ENCODE measurements at places on chromosomes 6 and 20.

GRCh38 chr6:108580646-108581045 is 19.9 kb downstream of the FOXO3 start:
- no peak for DNase-seq

GRCh38 chr20:15515691-15516090 is 1057.6 kb downstream of the KIF16B start:
- DNase-seq, result no peak

DNA sequence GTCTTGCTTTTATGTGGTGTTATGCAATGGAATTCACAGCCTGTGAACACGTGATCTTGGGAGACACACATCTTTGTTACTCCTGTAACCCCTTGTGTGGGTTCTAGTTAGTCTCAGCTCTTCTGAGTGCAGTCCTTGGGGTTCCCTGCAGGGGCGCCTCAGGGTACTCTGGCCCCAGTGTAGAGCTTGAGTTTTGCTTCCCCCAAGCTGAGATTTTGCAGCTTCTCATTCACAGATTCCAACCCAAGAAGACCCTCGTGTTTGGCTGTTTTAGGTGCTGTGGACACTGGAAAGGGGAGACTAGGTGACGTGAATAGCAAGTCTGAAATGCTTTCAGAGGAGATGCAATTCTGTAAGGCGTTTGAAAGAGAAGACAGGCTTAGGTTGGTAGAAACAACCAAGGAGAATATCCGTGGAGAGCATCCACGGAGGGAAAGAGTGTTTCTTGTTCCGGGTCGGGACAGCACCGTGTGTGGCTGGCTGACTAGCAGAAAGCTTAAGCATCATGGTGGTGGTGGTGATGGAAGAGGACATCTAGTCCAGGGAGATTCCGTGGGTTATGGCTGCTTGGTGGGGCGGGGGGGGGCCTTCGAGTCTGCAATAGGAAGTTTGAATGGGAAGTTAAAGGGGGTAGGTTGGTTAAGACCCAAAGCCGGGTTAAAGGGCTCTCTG is 30.1 kb downstream of the DUSP22 start:
- no peak for DNase-seq

DNA sequence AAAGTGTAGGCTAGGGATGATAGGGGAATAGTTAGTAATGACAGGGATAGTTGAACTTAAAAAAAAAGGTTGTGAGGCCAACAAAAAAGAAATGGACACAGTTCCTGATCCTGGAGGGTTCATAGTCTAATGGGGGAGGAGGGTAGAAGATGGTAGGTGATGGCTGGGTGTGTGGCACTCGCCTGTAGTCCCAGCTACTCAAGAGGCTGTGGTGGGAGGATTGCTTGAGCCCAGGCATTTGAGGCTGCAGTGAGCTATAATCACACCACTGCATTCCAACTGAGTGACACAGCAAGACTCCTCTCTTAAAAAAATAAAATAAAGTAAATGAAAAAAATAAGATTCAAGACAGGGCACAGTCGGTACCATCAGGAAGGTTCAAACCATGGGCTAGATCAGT is 2.4 kb upstream of the MICB start:
- DNase-seq, result no peak

DNA sequence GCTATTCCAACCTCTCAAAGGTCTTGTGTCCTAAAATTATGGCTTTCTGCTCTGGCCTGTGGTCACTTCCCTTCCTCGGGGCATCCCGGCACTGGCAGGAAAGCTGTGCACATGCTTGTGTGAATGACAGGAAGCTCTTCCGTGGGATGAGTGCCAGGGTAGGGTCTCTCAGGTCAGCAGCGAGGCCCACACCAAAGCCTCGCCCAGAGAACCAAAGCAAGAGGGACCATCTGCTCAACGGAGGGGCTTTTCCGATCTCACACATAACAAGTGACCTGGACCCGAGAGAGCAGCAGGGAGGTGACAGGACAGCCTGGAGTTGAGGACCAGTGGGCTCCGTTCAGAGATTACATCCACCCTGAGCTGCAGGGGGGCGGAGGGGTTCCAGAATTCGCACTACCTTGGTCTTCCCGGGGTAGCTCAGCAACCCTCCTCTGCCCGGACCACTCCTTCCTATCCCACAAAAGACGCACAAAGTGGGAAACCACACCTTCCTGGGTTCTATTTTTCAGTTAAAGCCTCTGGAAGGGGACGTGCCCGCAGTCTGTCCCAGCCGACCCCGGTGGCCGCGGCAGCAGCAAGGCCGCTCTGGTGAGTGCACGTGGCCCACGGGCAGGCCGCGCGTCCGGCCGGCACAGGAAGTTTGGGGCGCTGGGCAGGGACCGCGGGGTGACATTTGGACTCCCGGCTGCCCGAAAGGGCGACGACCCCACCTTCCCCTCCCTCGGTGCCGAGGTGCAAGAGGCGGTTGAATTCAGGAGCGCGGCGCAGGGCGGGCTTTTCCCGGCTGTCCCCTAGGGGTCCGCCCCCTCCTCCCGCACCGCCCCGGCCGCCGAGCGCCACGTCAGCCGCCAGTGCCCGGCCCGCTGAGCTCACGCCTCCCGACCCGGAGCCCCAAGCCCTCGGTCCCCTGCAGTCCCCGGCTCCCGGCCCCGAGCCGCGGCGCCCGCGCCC is 988 bp downstream of the TXNDC5 start:
- no peak for DNase-seq

- no peak for DNase-seq
Measured at GRCh38 chr20:46820682-46821081, 74.0 kb upstream of the EYA2 start.

- no peak for DNase-seq
Measured at GRCh38 chr6:153958860-153959259, 80.2 kb upstream of the OPRM1 start.

GRCh38 chr6:159973951-159974350 is 5.1 kb downstream of the IGF2R start:
- no peak for DNase-seq

DNA sequence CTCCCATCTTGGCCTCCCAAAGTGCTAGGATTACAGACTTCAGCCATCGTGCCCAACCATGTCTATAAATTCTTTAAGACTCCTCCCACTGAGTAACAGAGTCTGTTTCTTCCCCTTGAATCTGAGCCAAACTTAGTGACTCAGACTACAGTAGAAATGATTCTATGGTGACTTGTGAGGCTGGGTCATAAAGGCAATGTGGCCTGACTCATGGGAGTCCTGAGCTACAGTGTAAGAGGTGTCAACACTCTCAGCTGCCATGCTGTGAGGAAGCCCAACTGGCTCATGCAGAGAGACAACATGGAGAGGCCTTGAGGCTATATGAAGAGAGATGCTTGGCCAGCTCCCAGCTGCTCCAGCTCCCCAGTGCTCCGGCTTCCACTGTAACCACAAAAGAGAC is 5.2 kb upstream of the NRSN2 start:
- no peak for DNase-seq

DNA sequence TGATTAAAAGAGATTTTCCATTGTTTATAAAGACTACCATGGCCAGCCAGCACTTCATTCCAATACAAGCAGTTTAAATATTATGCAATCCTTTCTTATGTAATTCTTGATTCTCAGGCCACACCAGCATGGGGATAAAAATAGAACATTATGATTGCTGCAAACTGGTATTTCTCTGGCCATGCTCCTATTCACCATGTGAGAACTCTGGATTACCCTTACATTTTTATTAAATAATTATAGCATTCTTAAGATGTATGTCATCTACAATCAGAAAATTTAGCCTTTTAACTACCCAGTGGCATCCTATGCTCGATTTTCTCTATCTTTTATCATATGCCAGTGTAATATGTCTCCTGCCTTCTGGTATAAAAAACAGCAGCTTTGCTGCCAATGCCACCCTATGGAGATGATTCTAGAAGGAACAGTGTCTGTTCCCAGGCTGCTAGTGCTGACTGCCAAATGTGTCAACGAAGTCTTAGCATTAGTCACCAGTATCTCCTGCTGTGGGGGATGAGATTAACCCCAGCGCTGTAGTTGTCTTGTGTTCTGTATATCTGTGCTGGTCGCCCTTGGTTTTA is 501.4 kb downstream of the BCKDHB start:
- DNase-seq, result no peak

DNA sequence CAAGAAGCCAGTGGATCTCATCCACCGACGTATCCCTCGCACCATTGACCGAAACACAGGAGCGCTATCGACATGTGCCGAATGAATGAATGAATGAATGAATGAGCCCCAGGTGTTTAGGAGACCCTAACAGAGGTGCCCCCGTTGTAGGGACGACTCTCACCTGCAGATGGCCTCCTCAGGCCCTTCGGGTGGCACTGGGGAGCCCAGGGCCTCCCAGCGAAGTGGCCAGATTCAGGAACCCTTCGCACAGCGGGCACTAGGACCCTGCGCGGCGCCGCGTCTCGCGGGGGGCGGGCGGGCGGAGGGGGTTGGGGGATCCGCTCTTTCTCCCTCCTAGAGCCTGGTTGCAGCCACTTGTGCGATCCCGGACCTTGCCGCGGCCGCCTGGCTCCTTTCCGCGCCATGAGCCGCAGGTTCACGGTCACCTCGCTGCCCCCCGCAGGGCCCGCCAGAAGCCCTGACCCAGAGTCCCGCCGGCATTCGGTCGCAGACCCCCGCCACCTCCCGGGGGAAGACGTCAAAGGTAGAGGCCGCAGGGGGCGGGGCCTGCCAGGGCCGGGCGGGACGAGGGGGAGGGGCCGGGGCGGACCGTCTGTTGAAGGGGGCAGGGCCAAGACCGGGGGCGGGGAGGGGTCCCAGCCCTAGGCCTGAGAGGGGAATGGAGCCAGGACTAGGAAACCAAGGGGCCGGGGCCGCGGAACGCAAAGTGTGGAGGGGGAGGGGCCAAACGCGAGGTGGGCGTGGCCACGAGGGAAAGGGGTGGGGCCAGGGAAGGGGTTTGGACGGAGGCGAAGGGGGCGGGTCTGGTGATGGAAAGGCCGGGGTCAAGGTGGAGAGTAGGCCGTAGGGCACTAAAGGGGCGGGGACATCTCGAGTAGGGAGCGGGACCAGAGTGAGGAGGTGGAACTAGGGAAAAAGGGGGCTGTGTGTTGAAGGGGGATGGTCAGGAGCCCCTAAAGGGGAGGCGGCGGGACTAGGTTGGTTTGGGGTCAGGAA is 7.4 kb upstream of the SLC12A5 start:
- peak; percentile 89 for DNase-seq

DNA sequence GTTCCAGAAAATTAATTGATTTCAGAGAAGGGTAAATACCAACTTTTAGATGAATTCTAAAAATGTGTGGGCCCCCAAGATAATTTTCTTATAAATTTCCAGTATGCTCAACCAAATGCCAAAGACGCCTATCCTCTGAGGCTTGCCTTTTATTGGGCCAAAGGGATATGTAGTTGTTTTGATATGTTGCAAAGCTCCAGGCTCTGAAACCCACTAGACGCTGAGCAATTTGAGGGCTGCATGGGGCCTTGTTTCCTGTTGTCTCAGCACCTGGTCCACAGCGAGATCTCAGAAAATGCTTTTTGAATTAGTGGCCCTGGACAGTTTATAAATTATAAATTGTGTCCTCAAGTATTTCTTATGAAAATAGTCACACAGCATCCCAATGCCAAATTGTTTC is 397.2 kb downstream of the SAMD5 start:
- DNase-seq, result no peak

DNA sequence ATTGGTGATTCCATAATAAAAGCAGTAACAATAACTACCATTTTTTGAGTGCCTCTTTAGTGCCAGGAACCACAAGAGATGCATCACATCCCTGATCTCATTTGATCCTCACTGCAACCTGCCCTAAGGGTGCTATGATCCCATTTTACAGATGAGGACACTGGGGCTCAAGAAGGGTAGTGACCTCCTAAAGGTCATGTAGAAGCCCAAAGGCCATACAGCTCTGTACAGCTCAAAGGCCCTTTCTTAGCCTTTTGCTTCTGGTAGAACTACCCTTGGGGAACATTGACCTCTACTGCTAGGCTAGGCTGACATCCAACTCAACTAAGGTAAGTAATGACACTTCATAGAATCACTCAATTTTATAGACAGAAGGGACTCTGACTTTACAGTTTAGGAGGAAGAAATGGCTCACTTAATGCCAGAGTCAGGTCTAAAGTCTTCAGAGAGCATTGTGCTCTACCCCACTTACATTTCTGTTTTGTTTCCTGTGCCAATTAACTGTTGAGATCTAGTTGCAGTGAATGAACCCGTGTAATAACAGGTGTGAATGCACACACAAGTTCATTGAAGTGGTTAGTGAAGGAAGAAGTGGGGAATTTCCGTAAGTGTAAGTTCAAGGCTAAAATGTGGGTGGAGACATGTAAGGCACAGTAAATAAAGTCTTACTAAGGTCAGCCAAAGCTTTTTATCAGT is 10.7 kb downstream of the SLC9A8 start:
- DNase-seq, result no peak

- DNase-seq, result no peak
Measured at GRCh38 chr6:51273228-51273961, 454.7 kb downstream of the TFAP2B start.

DNA sequence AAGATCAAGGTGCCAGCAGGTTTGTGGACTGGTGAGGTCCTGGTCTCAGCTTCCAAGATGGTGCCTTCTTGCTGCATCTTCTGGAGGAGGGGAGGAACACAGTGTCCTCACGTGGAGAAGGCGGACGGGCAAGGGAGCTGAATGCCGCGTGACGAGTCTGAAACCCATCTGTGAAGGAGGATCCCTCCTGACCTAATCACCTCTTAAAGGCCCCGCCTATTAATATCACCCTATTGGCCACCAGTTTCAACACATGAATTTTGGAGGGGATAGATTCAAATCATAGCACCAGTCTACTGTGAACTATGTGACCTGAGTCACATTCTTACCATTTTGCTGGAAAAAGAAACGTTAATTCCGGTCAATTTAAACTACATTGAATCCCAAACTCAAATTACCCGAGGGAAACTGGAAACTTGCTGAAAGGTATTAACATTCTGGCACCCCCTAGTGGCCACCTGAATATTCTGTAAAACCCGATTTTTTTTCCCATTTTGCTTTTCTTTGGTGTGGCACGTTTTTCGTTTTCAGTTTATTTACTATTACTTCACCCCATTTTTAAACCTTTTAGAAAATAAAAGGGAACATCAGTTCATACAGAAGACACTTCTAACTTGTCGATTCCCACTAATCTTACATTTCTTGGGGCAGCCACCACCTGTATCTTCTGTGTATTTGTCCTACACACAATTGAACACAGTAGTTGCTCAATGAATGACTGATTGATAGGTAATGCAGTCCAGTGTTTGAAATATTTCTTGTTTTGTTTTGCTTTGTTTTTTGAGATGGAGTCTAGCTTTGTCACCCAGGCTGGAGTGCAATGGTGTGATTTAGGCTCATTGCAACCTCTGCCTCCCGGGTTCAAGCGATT is 17.9 kb upstream of the CCDC170 start:
- peak; percentile 52 for DNase-seq

DNA sequence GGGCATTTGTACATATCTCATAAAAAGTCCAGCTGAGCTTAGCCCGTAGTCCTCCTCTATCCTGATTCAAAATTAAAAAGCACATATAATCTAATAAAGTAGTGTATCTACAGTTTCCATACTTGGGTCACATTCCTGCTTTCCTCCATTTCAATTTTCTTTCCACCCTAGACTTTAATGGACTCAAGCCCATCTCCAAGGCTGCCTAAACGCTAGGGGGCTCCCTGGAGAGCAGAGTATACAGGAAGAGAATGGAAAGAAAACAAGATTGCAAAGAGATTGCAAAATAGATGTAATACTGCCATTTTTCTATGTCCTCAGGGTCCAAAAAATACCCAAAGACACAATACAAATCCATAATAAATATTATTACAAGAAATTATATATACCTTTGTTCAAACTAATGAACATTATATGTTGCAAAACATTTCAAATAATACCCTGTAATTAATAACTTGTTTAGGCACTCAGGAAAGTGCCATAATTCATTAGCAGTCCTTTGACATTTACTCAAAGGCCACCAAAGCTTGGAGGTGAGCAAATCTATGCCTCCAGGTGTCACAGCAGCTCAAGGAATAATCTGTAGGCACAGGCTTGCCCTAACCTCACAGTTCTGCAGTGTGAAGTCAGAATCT is 2.4 kb upstream of the MCM3 start:
- DNase-seq, result peak; percentile 73

All from NCI-H1105 (cell line).